ENCODE measurements at places on chromosomes 4 and X. TPM values are rescaled to one million over a fixed set of nuclear protein-coding genes. Genes with fewer than 3 reads are reported as not detected.

Gene MAGEC3
- total RNA-seq = not detected

Gene SPANXB1
- total RNA-seq = not detected

Gene CCDC160
- total RNA-seq = 0.47 TPM

Gene MAGEA9B
- not detected for total RNA-seq

- no peaks in the 10 kb centered on the region for H3K36me3 ChIP-seq
- peak overlapping the region; percentile 16 for H3K27ac ChIP-seq
- H3K4me3 ChIP-seq = no peak overlapping the region
- H3K4me1 ChIP-seq = no peaks in the 10 kb centered on the region
- peak; percentile 32 for DNase-seq
Measured at GRCh38 chr4:134544303-134544770, 342.7 kb upstream of the PABPC4L start.

DNA sequence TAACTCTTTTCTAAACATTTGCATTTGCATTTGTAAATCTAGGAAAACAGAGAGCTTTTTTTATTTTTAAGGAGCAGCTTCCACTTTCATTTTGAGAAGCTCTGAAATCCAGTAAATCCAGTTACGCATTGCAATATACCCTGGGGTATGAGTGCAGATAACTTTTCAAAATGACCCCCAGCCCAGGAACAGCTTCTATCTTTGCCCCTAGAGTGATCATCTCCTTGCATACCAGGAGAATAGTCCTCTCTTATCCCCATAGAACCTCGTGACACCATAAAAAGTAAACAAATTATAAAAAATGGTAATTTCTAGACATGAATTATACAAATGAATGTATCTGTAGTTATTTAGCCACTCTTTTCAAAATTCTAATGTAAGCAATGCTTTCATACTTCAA lies 292.2 kb upstream of the GALNT7 start:
- H3K4me3 ChIP-seq = no peak overlapping the region
- no peak overlapping the region for H3K27ac ChIP-seq
- H3K4me1 ChIP-seq = no peaks in the 10 kb centered on the region
- no peaks in the 10 kb centered on the region for H3K27me3 ChIP-seq
- no peak for DNase-seq
- no peaks in the 10 kb centered on the region for H3K36me3 ChIP-seq

- peaks cover 9% of the 10 kb centered on the region for H3K4me1 ChIP-seq
- DNase-seq = no peak
- H3K36me3 ChIP-seq = no peaks in the 10 kb centered on the region
- no peak overlapping the region for H3K4me3 ChIP-seq
- no peaks in the 10 kb centered on the region for H3K27me3 ChIP-seq
Measured at GRCh38 chr4:86035688-86036087, 324.2 kb downstream of the MAPK10 start.

DNA sequence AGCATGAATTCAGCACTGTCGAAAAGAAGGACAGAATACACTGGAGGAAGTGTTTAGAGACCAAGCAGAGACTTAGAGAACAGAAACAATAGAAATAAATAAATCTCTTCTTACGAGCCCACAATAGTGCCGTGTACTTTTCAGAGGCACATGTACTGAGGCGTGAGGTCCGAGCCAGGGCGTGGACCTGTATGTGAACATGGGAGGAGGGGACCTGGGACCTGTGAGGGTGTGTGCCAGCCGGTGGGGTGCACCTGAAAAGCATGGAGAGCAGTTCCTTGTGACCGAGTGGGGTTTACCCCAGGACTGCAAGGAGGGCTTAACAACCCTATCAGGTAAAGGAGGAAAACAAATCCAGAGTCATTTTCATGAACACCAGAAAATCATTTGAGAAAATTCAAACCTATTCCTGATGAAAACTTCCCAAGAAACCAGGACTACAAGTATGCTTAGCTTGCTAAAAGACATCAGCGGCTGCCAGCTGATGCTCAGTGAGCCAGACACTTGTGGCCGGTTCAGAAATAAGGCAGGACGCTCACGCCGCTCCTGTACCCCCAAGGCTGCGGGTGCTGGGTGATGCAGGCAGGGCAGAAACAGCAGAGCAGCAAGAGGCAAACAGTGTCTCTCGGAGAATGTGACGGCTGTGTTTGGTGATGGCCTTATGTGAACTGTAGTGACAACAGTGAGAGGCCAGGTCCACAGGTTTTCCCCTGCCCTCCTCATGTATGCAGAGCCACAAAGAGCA lies 37.1 kb downstream of the NELFA start:
- DNase-seq = no peak
- H3K27ac ChIP-seq = no peak overlapping the region
- H3K4me3 ChIP-seq = no peak overlapping the region
- H3K4me1 ChIP-seq = peaks cover 5% of the 10 kb centered on the region

DNA sequence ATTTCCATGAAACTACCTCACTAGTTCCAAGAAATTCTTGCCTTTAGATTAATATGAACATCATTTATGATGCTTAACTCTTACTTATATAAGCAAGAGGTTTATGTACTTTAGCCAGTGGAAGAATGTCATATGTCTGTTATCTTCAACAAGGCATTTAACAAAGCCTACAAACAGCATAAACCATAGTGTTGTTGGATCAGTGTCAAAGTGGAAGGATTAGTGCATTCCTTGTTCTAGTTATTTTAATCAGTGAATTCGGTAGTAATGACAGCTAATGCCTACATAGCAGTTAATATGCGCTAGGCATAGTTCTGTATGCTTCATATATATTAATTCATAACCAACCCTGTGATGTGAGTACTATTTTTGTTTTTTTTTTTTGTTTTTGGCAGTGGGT lies 3.1 kb downstream of the PI4K2B start:
- peaks cover 14% of the 10 kb centered on the region for H3K4me1 ChIP-seq
- H3K27me3 ChIP-seq = no peaks in the 10 kb centered on the region
- no peaks in the 10 kb centered on the region for H3K36me3 ChIP-seq
- no peak for DNase-seq

- H3K27ac ChIP-seq = peak overlapping the region; percentile 35
- no peak overlapping the region for H3K4me3 ChIP-seq
- H3K4me1 ChIP-seq = no peaks in the 10 kb centered on the region
- no peaks in the 10 kb centered on the region for H3K36me3 ChIP-seq
- DNase-seq = peak; percentile 30
Measured at GRCh38 chrX:36019125-36019524, 99.6 kb downstream of the CFAP47 start.

GRCh38 chrX:149363965-149364364 lies 141.1 kb downstream of the IDS start:
- H3K27me3 ChIP-seq = no peaks in the 10 kb centered on the region
- H3K4me3 ChIP-seq = no peak overlapping the region
- H3K36me3 ChIP-seq = no peaks in the 10 kb centered on the region
- no peaks in the 10 kb centered on the region for H3K4me1 ChIP-seq

DNA sequence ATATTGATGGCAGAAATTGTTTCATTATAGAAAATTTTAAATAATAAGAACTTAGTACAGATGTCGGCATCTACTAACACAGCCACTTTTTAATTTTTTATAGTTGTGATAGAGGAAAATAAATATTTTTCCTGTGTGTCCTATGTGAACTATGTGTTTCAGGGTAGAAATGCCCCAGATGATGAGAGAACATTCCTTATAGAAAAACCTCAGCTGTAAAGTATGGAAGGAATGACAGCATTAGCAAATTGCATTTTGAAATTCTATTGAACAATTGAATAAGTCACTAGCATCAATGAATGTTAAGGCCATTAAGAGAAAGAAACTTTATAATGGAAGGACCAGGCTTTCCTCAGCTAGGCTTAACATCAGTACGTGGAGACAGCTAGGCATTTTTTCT lies 149.2 kb downstream of the CFAP299 start:
- H3K36me3 ChIP-seq = no peaks in the 10 kb centered on the region
- no peaks in the 10 kb centered on the region for H3K27me3 ChIP-seq
- no peak overlapping the region for H3K4me3 ChIP-seq
- no peaks in the 10 kb centered on the region for H3K4me1 ChIP-seq

DNA sequence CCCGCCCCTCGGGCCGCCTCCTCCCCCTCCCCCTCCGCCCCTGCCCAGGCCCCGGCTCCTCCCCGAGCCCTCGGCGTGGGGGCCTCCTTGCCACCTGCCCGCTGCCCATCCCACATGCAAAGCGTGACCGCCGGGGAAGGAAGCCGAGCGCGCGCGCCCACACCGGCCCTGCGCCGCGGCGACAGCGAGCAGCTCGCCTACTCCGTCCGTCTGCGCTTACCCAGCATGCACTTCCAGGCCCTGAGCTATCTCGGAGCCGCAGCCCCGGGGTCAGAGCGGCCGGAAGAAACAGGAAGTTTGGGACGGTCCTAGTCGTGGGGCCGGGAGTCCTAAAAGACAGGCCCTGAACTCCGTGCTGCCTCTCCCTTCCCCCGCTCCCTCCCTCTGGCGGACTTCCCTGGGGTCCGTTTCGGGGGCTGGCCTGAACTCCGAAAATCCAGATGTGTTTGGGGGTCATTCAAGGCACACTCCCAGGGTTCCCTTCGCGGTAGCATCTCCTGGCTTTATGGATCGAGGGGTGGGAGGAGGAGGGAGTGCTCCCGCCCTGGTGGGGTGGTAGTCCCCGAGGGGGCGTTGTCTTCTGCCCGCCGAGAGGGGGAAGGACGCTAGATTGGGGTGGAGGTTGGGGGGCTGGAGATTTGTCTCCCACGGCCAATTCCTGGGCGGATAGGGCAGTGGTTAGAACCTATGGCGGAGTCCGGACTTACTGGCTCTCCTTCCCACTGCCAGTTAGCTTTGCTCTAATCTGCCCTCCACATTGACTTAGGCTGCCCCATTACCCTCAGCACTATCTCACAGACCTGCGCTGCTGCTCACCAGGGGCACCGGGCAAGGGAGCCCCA lies 25.0 kb upstream of the BCORL1 start:
- peak; percentile 68 for DNase-seq
- H3K36me3 ChIP-seq = no peaks in the 10 kb centered on the region
- H3K27me3 ChIP-seq = no peaks in the 10 kb centered on the region
- no peaks in the 10 kb centered on the region for H3K4me1 ChIP-seq
